NCI-H1694 (cell line): ENCODE measurements at places on chromosomes 1 and 21.
A peak's percentile ranks its signal among the peaks of the same experiment; 100 is the strongest.

- DNase-seq, result no peak
Observed at GRCh38 chr21:36959020-36959835, 7.2 kb downstream of the HLCS start.

GRCh38 chr1:90187323-90187585, 192.3 kb downstream of the ZNF326 start:
- no peak for DNase-seq

GRCh38 chr1:6027591-6027990, 18.1 kb upstream of the KCNAB2 start:
- no peak for DNase-seq

DNA sequence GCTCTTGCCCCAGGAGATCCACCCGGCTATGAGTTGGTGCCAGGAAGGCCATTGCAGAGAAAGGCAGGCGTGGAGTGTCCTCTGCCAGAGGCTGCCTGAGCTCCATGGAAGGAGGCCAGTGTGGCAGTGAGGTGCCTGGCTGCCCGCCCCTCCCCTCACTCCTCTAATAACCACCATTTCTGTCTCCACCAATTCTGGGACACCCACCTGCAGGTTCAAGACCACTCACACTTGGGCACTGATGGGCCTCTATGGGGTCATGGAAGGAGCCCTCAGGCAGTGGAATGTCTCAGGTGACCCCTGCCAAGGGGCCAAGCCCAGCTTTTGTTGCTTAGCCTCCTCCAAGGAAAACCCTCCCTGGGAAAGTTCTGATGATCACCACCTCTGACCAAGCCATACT, 731.6 kb downstream of the MATN1 start:
- DNase-seq, result no peak

- DNase-seq, result no peak
Observed at GRCh38 chr1:206940588-206940936, 5.7 kb downstream of the PIGR start.

DNA sequence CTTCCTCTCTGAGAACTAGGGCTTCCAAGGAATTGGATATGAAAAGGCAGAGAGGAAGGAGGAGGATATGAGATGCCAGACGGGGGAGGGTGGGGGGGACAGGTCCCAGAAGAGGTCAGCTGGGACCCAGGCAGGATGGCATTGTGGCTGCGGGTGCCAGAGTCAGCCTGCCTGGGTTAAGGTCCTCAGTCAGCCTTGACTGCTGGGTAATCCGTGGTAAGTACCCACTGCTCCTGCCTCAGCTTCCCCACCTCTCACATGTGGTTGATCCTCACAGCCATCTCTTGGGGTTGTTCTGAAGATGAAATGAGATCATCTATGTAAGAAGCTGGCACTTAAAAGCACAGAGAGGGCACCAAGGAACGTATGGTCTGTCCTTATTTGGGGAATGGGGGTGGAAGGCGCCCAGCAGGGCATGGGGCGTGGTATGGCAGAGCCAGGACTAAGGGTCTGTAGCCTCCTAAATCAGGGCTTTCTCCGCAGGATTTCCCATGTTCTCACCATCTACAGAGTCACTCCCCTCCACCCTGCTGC, 23.8 kb downstream of the ELF3 start:
- no peak for DNase-seq

DNA sequence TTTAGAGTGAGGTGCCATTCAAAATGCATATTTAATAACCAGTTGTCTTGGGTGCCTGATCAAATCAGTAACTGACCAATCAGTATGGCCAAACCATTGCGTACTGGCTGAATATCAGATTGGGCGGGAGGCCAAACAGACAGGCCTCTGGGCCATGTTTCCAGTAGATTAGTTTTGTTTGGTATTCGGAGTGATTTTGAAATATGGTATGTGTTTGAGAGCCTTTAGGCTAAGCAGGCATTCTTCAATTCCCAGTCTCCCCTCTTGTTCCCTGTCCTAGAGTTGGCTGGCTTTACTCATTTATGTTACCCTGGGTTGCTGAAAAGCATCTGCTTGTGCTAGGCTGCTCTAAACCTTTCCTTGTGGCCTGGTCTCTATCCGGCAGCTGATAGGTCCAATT, 80.1 kb downstream of the BACH1 start:
- no peak for DNase-seq

DNA sequence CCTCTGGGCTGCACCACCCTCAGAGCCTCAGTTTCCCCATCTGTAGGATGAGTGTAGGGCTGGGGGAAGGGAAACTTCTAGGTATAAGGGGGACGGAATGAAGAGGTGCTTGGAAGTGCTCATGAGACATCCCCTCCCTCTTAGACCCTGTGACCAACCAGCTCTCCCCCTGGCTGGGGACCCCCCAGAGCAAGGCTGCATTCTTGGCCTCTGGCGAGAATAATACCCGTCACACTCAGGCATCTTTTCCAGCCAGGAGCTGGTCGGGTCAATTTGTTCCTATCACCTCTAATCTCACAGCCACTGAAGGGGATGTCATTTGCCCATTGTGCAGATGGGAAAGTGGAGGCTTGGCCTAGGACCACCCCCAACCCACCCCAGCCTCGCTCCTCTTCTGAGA, 443.0 kb downstream of the PTPRU start:
- DNase-seq, result no peak

DNA sequence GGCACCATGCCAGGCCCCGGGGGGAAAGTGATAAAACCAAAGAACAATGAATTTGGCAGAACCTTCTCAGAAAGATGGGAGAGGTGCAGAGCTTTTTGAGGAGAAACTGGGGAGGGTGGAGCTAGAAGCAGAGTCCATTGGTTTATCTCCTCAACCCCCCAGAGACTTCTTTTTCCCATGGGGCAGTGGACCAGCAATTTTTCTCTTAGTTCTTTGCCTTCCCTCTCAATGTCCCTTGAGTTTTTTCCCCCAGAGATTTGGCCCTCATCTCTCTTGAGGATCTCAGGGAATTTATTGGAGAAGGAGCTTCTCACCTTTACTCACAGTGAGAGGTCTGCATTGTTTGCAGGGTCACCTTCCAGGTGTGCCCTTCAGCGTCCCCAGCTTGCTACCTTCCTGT, 5.3 kb upstream of the ARHGEF11 start:
- DNase-seq, result no peak

GRCh38 chr1:204991342-204991844, 51.6 kb upstream of the CNTN2 start:
- DNase-seq, result peak; percentile 87

DNA sequence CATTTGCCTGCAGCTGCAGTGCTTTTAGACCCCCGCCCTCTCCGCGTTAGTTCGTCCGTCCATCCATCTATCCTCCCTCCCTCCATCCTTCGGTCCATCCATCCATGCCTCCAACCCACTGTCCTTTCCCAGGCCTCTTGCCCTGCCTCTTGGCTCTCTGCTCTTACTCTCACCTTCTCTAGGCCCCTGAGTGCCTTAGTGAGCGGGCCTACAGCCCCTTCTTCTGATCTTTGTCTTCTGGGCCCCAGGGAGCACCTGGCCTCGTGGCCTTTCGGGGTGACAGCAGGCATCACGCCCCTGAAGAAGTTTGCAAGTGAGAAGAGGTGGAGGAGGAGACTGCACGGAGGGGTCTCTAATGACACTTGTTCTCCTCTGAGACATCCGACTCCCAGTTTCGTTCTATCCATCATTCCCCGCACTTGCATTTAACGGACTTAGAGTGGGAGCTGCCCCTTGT, 842 bp downstream of the ATXN7L2 start:
- DNase-seq, result no peak

DNA sequence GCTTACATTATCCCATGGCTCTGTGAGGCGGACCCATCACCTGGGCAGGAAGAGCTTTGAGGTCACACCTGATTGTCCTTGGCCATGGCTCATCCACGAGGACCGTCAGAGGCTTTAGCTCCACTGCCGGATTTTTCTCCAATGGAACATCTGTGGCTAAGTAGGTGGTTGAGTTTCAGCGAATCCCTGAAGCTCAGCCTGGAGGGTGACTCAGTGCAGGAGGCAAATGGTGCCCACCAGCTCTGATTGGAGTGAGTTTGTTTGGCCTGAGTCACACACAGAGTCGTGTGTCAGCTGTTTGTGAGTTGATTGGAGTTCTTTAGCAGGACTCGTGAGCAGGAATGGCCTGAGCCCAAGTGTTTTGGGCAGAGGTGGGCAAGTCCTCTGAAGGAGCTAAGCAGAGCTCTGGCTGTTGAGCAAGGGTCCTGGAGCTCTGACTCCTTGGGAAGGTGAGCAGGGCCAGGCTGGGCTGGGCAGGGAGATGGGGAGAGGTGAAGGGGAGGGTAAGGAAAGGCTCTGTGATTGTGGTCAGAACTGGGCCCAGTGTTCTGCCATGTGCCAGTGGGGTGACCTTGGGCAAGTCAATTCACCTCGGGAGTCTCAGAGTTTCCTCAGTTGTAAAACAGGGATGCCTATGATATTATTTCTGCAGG, 2.0 kb downstream of the SLC6A17 start:
- DNase-seq, result no peak

DNA sequence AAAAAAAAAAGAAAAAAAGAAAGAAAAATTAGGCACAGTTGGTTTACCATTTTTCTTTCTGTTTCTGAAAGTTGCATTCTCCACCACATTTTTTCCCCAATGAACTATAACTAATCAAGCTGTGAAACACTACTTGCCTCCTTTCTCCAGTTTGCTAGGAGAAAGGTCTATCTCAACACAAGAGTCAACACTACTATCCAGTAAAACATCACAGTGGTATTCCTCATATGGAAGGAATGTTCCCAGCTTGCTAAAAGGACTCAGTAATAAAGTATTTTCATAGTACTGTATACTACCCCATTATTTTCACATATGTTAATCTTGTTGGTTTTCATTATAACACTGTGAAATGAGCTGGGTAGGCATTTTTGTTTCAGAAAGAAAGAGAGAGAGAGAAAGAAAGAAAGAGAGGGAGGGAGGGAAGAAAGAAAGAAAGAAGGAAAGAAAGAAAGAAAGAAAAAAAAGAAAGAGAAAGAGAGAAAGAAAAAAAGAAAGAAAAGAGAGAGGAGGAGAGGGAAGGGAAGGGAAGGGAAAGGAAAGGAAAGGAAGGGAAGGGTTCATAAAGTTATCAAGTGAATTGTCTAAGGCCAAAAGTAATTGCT, 7.9 kb downstream of the PTGER3 start:
- DNase-seq, result no peak

- no peak for DNase-seq
Observed at GRCh38 chr1:245585252-245585959, 430.6 kb downstream of the KIF26B start.

- no peak for DNase-seq
Observed at GRCh38 chr1:19700079-19700777, 35.6 kb downstream of the HTR6 start.

DNA sequence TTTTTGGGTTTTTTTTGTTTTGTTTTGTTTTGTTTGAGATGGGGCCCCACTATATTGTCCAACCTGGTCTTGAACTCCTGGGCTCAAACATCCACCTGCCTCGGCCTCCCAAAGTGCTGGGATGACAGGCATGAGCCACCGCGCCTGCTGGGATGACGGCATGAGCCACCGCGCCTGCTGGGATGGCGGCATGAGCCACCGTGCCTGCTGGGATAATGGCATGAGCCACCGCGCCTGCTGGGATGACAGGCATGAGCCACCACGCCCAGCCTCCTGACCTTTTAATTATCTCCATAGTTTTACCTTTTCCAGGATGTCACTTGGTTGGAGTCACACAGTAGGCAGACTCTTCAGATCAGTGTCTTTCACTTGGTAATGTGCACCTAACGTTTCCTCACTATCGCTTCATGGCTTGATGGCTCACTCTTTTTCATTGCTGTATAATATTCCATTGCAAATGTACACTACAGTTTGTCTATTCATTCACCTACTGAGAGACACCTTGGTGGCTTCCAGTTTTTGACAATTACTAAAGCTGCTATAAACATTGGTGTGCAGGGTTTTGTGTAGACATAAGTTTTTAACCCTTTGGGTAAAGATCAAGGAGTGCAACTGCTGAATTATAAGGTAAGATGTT, 10.1 kb upstream of the PDXK start:
- DNase-seq, result no peak

DNA sequence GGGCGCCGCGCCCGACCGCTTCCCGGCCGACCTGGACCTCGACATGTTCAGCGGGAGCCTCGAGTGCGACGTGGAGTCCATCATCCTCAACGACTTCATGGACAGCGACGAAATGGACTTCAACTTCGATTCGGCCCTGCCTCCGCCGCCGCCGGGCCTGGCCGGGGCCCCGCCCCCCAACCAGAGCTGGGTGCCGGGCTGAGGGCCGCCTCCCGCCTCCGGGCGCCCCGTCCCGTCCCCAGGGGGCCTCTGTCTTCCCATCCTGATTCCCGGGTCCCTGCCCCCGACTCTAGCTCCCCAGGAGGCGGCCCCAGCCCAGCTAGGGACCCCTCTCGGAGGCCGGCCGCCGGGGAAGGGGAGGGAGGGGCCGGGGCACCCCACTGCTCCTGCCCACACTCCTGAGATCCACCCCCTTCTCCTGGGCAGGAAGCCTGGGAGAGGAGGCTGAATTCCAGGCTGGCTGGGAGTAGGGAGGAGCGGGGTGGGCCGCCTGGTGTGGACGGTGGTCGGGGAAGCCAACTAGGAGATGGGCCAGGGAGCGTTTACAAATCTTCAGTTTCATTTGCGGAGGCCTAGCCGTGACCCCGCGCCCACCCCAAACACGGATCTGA, 21.4 kb downstream of the FOXO6 start:
- no peak for DNase-seq

- DNase-seq, result no peak
Observed at GRCh38 chr1:151859891-151860293, 6.4 kb upstream of the THEM5 start.

DNA sequence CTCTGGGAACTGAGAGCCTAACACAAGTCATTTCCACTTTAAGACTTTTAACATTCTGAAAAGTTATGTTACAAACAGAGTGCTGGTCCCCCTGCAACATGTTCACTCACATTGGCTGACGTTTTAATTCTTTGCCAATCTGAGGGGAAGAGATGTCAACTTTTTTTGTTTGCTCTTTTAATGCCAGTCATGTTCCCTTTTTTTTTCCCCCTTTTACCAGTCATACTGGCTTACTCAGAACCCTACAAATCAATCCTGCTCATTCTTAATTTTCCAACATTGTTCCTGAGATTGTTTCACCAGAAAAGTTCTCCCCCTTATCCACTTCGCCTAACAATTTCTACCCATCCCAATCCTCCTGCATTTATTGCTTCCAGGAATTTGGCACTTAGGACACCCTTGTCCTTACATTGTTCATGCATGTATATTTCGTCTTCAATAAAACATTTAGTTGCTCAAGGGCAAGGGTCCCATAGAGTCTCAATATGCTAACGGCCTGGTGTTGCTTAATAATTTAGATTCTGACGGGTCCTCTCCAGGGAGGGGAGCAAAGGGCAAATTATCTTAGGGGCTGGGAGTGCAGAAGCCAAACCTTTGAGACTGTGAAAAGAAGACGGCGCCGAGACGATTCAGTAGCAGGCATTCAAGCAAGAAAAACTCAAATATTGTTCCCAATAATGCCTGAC, 624 bp upstream of the CR1L start:
- DNase-seq, result no peak

- peak; percentile 43 for DNase-seq
Observed at GRCh38 chr1:182299728-182300616, 91.6 kb downstream of the GLUL start.
